ENCODE measurements at places on chromosomes 7 and 10. TPM values are rescaled to one million over a fixed set of nuclear protein-coding genes. Genes with fewer than 3 reads are reported as not detected.

CH25H gene
- 0.74 TPM for total RNA-seq

CYP2C9 gene
- total RNA-seq, result 3.4 TPM

SKIDA1 gene
- total RNA-seq, result 2.7 TPM

FAM13C gene
- 12.8 TPM for total RNA-seq

FRA10AC1 gene
- total RNA-seq, result 15.7 TPM

CHAT gene
- not detected for total RNA-seq

GRCh38 chr10:82462910-82463551 is 588.0 kb downstream of the NRG3 start:
- no peak for DNase-seq

DNA sequence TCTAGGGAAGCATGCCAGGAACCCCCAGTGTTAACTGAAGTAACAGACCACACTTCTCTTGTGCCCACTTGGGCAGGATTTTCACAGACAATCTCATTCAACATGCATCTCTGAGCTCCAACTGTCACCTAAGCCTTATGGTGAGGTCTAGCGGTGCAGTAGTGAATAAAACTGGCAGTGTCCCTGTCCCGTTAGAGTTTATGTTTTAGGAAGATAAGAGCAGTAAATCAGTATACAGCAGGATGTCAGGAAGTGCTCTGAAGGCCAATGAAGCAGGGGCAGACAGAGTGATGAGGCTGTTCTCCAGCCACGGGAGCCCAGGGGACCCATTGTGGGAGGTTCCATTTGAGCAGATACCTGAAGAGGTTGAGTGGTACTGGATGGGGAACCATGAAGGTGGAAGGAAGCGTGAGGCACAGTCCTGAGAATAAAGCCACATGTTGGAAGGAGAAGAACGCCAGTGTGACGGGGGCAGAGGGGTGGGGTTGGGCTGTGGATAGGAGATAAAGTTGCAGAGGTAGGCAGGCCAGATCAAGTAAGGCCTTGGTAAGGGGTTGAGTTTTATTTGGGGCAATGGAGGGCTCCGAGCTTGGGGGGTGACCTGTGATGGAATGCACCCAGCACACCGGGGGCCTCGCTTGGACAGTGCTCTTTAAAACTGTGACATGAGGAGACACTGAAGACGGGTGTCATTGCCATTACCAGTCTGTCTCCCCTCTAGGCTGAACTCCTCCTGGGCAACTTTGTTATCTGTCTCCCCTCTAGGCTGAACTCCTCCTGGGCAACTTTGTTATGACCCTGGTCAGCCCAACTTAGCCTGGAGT is 6.6 kb downstream of the GDF10 start:
- DNase-seq, result no peak

- DNase-seq, result no peak
Observed at GRCh38 chr10:95279042-95279820, 11.6 kb downstream of the PDLIM1 start.

DNA sequence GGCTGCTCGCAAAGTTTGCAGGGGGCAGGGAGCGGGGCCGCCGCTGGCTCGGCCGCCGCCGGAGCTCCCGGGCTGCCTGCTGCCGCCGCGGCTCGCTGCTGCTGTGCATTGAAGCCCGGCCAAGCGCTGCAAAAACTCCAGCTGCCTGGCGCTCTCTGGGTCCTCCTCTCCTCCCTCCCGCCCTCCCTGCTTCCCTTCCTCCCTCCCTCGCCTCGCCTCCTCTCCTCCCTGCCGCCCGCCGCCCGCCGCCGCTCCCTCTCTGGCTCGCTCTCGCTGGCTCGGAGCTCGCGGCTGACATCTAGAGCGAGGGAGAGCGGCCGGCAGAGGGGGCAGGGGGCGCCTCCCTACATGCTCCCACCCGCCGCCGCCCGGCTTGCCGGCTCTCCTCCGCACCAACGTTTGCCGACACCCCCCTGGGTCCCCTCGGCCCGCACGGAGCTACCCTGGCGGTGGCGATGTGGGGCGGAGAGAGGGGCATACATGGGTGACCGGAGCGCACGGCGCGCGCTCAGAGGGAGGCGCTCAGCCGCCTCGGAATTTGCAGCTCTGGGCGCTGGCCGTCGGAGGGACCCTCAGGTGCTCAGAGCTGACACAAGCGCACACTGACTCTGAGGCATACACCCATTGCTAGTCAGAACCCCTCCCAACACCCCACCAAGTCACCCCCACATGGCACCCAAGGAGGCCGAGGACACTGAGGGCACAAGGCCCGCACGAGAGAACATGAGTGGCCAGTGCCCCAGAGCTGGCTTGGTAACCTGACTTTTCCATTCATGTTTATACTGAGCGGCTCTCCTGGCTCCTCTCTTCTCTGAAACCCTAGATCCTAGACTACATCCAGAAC is 1.2 kb upstream of the PLXNA4 start:
- DNase-seq, result no peak

- no peak for DNase-seq
Observed at GRCh38 chr7:32894171-32894570, 2.6 kb upstream of the KBTBD2 start.

GRCh38 chr7:39069031-39069430 is 91.3 kb downstream of the POU6F2 start:
- DNase-seq, result no peak

DNA sequence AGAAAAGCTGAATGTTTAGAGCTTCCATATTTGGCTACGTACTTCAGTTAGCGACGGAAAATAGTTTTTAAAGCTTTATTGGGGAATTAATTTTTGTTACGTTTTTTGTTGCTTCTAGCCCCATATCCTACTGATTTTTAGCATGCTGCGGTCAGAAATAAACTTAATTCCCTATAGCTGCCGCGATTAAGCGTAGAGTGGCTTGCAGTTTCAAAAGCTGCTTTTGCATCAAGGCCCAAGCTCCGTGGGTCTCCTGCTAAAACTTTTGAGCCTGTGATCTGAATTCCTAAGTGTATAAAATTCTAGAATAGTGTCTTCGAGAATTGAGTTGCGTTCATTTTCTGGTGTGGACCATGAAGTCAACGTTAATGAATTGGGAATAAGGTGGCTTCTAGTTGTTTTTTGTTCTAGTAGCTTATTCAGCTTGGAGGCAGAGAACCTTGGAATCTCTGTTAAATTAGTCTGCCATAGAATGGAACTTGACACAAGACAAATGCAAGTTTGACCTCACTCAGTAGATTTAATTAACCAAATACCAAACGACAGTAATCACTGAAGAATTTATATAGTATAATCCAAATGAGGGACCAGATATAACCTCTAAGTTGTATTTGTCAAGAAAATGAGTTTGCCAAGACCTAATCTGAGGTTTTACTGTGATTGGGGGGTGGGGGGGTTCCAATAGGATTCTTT is 977 bp downstream of the CALU start:
- DNase-seq, result no peak

- no peak for DNase-seq
Observed at GRCh38 chr7:141339603-141340002, 211.6 kb upstream of the AGK start.

DNA sequence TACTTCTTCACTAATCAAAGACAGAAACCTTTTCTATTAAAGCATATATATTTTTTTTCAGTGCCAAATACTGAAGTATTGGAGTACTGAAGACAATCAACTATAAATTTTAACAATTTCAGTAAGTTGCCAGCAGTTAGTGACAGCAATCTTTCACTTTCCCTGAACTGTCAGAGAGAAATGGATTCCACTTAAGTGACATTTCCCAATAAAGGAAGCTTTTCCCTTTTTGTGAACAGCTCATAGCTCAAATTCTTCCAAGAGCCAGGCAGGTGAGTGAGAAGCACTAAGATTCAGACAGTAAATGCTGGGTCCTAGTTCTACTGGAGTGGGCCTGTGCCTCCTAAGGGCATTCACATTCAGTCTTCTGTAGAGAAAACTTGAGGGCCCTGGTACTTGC is 142.0 kb downstream of the SRPK2 start:
- DNase-seq, result no peak
